ENCODE measurements at places on chromosomes 7 and 10.

- no peak for DNase-seq
Observed at GRCh38 chr10:15632456-15633091, 87.1 kb downstream of the ITGA8 start.

- no peak for DNase-seq
Observed at GRCh38 chr7:23018750-23019149, 4.8 kb upstream of the HYCC1 start.

DNA sequence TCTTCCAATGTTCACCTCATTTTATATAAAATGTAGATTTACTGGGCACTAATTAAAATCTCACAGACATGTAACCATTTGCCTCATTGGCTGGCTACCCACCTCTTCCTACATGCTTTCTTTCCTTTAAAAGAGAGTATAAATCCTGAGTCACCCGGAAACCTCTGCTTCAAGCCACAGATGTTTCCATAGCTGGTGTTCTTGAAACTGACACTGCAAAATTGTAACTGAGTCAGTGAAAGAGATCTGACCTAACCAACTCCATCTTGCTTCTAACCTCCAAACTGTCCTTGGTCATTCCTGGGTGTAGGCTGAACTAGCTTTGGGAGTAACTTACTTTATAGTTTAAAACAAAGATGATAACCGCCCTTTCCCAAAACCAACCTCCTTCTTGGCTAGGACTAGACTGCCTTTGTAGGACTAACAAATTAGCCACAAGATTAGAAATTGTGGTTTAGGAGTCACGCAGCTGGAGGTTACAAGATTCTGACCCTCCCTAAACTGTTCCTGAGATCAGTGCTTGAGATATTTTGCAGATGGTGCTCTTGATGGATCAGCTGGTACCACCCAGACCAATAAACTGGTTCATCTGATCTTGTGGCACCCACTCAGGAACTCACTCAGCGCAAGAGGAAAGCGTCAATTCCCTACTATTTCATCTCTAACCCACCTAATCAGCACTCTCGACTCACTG, 33.5 kb downstream of the SVOPL start:
- no peak for DNase-seq

- DNase-seq, result peak; percentile 71
Observed at GRCh38 chr7:158695726-158696452, 8.7 kb downstream of the NCAPG2 start.

DNA sequence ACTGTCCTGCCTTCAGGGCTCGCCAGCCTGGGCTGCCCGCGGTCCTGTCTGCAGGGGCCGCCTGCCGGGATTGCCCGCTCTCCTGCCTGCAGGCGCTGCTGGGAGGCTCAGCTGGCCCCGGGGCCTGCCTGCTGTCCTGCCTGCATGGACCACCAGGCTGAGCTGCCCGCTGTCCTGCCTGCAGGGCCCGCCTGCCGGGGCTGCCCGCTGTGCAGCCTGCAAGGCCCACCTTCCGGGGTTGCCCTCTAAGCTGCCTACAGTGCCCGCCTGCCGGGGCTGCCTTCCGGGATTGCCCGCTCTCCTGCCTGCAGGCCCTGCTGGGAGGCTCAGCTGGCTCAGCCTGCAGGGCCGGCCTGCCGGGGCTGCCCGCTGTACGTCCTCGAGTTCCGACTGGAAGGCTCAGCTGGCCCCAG, 164.4 kb downstream of the GLRX3 start:
- no peak for DNase-seq

DNA sequence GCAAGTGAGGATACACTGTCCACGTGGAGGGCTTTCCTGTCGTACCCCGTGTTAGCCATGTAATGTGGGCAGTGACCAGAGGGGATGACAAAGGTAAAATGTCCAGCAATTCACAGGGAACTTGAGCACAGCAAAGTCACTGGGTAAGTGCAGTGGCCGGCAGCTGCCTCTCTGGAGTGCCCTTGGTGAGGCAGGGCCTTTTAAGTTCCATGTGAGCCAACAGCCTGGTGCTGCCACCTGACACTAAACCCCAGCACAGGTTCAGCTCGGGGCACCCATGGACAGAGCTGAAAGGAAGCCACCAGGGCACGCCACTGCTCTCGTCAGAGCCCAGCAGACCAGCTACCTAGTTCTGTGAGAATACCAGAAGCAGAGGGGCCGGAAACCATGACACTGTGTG, 168.3 kb downstream of the PRKAG2 start:
- DNase-seq, result no peak

DNA sequence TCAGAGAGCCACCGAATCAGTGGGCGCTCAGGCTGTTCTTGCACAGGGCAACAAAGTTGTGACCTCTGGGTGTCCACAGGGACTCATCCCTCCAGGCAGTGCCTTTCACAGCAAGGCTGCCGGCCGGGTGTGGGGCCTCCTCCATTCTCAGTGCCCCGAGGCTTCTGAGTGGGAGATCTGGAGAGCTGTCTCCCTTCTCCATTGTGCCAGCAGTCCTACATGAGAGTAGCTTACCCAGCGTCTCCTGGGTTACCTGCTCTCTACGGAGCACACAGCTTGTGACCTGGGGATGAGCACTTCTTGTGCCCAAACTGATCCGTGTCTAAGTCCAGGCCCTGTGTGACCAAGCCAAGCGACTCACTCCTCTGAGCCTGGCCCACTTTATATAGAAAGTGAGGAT, 240.9 kb upstream of the GRB10 start:
- DNase-seq, result no peak

DNA sequence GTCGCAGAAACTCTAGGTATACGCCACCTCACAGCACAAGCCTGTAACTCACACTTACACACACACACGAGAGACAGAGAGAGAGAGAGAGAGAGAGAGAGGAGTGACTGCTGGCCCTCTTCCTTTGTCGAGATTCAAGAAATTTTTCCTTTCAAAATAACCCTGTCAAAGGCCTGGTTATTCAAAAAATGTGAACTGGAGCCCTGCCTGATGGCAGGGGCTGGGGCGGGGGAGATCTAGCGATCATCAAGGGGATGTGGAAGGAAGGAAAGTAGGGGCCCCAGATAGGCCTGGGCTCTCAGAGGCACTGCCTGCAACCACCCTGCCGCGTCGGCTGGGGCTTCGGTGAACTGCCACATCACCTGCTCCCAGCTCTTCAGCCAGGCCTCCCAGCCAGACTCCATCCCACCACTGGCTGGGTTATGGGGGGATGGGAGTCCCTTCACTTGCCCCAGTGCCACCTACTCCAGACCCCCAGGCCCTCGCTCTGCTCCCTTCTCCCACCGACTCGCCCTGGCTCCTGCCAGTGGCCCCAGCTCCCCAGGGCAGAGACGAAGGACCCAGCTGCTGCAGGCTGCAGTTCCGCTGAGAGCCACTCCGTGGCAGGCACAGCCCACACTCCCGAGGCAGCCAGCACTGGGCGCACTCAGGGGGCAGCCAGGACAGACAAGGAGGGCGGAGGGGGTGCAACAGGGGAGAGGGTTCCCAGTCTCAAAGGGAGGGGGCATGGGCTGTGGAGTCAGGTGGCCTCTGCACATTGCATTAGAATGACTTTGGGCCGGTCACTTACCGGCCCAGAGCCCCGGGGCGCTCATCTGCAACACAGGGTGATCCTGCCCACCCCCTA, 15.3 kb downstream of the KCNH2 start:
- DNase-seq, result peak; percentile 31

DNA sequence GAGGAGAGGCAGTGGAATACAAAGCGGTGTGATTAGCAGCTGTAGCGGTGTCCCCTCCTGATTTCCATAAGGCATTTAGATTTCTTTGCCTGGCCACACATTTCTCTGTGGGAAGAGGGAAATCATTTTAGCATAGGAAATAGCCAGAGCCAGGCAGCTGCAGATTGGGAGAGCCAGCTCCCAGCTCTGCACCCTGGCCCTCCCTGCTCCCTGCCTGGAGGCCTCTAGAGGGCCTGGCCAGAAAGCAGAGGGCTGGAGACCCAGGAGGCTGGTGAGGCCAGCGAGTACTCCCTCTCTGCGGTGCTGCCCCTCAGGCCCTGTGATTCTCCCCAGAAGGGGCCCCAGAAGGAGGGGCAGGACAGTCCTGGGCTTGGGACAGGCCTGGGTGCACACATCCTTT, 85.7 kb downstream of the C10orf105 start:
- DNase-seq, result no peak

DNA sequence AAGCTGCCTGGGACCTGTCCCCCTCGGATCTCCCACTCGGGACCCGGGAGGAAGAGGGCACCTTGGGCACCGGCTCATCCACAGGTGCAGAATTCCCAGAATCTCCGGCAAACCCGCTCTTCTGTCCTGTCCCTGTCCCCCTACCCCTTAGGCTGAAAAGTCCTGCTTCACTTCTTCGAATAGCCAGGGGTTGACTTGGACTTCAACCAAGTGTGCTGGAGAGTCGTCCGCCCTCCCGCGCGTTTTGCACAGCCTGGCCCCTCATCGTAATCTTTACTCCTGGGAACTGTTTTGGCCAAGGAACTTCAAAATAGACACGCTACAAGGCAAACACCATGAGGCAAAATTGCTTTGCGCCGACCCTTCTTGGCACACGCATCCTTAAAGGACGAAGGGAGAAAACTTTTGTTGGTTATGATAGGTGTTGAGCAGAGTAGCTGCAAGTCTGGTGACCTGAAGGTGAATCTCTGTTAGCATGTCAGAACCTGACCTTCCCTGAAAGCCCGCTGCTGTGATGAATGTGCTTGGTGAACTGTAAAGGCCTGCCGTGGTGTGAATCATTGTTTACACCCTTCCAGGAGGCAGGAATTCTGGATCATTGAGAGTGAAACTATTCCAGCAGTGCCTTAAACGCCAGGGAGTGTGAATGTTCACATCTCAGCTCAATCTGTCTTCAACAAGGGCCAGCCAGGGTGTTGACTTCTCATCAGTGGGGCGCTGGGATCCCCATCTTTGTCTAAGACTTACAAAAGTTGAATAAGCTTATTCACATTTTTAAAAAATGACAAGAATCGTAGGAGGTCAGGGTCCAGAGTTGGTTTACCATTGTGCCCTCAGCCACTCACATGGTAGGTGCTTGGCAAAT, 589 bp upstream of the RAPGEF5 start:
- DNase-seq, result peak; percentile 95

DNA sequence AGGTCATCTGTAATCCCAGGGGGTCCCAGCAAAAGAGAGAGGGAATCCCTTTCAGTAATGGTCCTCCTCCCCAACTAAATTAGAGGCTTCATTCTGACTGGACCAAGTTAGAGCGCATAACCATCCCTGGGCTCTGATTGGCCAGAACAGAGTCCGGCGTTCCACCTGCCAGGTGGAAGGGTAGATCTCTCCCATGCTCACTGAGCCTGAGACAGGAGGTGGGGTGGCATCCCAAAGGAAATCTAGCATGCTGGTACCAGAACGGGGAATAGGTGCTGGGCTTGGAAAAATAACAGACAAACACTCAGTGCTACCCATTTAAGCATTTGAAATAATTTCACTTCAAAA, 21.0 kb upstream of the TSPAN33 start:
- DNase-seq, result no peak

GRCh38 chr7:74332373-74333176, 43.4 kb downstream of the CLIP2 start:
- no peak for DNase-seq

DNA sequence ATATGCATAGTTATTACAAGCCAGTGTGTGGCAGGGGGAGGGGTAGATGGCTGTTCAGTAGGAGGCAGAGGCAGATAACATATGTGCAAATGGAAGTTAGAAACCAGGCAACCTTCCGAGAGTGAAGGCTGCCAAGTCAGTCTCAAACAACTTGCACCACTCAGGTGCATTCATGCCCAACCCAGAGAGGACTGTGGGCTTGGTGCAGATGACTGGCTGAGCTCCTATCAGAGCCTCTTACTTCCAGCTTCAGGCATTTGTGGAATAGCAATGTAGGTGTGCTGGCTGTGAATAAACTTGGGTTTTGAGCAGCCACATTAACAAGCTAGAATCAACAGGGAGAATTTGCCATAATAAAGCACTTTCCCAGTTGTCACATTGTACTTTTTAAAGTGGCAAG, 789.8 kb downstream of the PHTF2 start:
- DNase-seq, result no peak

DNA sequence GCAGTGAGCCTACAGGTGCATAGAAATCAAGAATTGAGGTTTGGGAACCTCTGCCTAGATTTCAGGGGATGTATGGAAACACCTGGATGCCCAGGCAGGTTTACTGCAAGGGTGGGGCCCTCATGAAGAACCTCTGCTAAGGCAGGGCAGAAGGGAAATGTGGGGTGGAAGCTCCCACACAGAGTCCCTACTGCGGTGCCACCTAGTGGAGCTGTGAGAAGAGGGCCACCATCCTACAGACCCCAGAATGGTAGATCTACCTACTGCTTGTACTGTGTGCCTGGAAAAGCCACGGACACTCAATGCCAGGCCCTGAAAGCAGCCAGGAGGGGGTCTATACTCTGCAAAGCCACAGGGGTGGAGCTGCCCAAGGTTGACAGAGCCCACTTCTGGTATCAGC, 533.5 kb downstream of the GPAM start:
- DNase-seq, result no peak

DNA sequence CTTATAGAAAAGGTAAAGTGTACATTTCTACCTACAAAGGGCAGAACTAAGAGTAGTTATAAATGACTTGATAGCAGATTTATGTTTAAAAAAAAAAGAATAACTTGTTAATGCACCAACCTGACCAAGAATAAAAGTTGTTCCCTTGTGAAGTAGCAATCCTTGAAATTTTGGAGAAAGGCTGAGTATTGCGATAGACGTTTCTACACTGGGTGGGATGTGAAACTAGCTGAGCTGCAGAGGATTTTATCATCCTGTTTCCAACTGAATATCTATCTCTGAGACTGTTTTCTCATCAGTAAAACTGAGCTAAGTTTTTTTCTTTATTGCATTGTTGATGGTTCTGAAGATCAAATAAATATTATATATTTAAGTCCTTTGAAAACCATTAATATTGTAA, 14.6 kb downstream of the MDFIC start:
- no peak for DNase-seq

GRCh38 chr10:4257939-4258465, 473.0 kb upstream of the KLF6 start:
- DNase-seq, result no peak

- no peak for DNase-seq
Observed at GRCh38 chr10:97547962-97548361, 24.6 kb upstream of the ANKRD2 start.

- DNase-seq, result no peak
Observed at GRCh38 chr7:3043544-3044371, at the start of gene CARD11. Gene CARD11, minus strand, starts transcription at chr7:3043867. Its CDS starts 85,361 bp downstream, at chr7:2958506.

DNA sequence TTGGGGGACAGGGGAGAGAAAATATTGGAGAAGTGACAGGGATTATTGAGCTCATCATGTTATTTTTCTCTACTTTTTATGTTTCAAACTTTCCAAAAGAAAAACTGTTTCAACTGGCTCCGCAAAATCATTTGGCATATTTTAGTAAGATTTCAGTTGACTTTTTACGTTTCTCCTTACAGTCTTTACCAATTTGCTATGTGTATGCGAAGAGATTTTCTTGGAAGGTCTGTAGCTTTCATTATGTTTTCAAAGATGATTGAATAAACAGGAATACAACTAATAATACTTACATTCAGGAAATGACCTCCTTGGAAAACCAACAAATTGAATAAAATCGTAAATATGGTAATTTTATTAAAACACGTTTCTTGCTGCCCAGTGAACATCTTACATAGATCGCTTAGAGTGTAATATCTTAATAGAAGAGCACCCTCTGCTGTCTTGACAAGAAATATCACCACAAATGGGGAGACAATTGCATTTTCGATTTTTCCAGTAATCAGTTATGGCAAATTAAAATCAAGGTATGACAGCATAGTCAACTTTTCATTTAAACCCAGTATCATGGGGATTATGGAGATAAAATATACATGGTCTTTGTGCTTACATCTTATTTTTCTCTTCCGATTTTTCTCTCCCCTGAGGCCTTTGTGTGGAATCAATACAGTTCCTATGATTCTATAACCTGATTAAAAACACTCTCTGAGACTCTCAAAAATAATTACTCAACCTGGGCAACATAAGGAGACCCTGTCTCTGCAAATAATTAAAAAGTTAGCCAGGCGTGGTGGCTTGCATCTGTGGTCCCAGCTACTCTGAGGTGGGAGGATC, 43.1 kb downstream of the MBL2 start:
- DNase-seq, result peak; percentile 50

All from MCF 10A (cell line).